Activated T-helper 1 cell treated with anti-CD3 and anti-CD28 coated beads, Interleukin-12 subunit alpha, Interleukin-12 subunit beta, Interleukin-2, Interleukin-4 antibody, amounts not matched to agents 30 ng/mL and 10 ng/mL and 1 ng/mL, durations not matched to agents 14 hours and 24 hours and 36 hours (primary cell): ENCODE measurements at places on chromosomes 2 and 18. TPM values are rescaled to one million over a fixed set of nuclear protein-coding genes. Genes with fewer than 3 reads are reported as not detected.

- no peak for DNase-seq
These were observed 126.5 kb downstream of the GPR39 start for GRCh38 chr2:132542953-132543569.

GRCh38 chr2:133434959-133435668, 133.1 kb downstream of the NCKAP5 start:
- DNase-seq = no peak

GRCh38 chr2:20257411-20257810, 32.5 kb upstream of the SDC1 start:
- DNase-seq = no peak

COLEC12 gene
- total RNA-seq = not detected in 2 replicates
